H9 (cell line): ENCODE measurements at places on chromosomes 7 and 10.

GRCh38 chr7:3336042-3336665 lies 35.1 kb downstream of the SDK1 start:
- DNase-seq = no peak

DNA sequence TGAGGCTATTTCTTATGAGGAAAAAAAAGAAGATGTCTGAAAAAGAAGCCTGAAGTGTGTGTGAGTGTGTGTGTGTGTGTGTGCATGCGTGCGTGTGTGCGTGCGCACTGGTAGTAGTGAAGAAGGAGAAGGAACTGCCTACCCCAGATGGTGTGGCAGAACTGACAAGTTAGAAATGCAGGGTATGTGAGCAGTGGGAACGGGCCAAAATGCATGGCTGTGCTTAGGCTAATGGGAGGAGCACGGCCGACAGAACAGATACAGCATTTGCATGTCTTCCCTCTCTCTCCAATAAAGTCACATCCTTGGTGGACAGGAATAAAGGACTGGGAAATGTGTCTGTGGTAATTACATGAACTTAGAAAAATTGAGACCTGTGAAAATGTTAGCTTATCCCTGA lies 94.3 kb downstream of the IDE start:
- DNase-seq = no peak

GRCh38 chr10:132939957-132940790 lies 2.2 kb downstream of the CFAP46 start:
- peak; percentile 59 for DNase-seq

DNA sequence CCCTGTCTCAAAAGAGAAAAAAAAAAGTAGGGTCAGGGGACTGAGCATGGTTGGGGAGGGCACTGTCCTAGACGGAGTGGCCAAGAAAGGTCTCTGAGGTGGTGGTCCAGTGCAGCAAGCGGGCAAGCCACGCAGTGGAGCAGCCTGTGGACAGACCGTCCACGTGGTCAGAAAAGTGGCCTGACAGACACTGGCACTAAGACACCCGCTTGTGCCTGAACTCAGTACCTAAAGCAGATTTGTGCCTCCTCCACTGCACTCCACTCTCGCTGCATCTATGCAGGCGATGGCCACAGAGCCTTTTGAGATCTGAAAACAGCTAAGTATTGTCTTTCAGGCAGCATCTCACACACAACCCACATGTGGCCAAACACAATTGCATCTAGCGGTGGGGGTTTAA lies 8.8 kb downstream of the ASB10 start:
- peak; percentile 14 for DNase-seq

DNA sequence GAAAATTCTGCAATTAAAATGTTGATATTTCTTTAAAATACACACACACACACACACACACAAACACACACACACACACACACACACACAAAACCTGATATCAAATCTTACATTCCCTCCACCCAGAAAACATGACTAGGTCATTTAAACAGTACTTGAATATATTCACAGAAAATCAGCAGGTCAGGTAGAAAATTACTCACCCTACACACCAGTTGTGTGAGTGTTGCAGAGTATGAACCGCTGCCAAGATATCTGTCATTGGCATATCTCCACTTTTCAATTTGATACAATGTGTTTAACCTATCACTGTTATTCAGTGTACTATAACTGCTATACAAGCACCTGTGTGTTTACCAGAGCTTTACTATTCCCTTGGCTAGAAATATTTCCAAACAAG lies 283.6 kb upstream of the LRRTM3 start:
- no peak for DNase-seq

GRCh38 chr10:48517911-48518811 lies 86.7 kb downstream of the ARHGAP22 start:
- no peak for DNase-seq

- DNase-seq = peak; percentile 20
Observed at GRCh38 chr7:76514926-76515771, 4.8 kb downstream of the UPK3B start.

GRCh38 chr7:107501593-107501992 lies 31.7 kb downstream of the GPR22 start:
- no peak for DNase-seq

DNA sequence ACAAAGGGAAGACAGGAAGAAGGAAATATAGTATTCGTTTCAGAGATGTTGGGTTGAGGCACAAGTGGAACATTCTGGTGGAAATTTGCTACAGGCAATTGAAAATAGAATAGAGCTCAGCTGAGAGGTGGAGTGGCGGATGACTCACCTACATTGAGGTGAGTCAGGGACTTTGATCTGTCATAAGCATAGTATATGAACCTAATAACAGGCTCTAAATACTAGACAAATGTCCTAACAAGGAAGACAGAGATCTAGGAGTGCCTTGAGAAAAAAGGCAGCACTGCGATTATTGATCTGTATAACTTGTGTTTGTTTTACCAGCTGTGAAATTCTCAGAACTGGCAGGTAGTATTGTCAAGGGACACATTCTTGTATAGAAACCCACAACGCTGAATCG lies 907 bp upstream of the IFRD1 start:
- no peak for DNase-seq

DNA sequence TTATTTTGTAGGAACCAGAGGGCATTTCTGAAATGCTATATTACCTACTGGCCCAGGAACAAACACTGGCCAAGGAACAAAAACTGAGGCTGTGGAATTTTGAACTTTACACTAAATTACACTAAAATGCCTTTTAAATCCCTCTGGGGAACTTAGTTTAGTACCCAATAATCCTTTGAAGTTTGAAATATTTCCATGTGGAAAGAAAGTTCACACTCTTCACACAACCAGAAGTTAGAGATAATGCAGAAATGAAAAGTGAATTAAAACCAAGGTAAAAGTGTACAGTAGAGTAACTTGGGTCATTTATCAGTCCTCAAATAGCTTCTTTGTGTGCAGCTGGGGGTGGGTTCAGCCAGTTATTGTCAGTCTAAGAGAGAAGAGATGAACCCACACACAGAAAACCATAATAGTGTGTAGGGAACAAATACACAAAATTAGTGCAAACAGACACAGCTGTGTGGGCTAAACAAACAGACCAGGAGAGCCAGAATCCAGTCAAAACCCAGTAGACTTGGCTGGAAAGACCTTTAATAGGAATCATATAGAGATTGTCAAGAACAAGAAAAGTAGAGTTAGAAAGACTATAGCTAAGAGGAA lies 46.5 kb upstream of the DGKI start:
- DNase-seq = no peak

DNA sequence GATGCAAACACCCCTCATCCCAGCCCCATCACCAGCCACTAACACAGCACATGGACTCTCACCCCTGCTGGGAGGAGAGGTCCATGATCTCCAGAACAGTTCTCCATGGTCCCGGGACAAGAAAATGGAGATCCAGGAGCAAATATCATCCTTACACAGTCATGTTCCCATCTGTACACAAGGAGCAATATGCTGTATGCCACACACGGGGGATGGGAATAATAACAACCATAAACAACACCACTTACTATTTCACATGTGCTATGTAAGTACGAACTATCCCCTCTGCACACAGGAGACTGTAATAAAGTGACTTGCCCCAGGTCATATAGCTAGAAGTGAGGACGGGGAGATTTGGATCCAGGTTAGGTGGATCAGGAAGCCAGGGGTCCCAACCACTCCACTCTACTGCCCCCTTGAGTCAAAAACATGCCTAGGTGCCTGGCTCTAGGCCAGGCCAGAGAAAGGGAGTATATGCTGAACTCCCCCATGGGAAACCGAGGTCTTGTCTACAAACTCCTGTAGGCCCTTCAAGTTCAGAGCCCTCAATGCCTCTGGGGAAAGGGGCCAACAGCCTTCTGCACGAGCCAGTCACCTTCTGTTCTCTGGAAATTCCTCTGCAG lies 34.1 kb downstream of the LRRC20 start:
- DNase-seq = peak; percentile 47

GRCh38 chr10:62079885-62080559 lies 178.5 kb downstream of the ARID5B start:
- no peak for DNase-seq

GRCh38 chr7:89002981-89003956 lies 207.7 kb upstream of the TEX47 start:
- DNase-seq = no peak

DNA sequence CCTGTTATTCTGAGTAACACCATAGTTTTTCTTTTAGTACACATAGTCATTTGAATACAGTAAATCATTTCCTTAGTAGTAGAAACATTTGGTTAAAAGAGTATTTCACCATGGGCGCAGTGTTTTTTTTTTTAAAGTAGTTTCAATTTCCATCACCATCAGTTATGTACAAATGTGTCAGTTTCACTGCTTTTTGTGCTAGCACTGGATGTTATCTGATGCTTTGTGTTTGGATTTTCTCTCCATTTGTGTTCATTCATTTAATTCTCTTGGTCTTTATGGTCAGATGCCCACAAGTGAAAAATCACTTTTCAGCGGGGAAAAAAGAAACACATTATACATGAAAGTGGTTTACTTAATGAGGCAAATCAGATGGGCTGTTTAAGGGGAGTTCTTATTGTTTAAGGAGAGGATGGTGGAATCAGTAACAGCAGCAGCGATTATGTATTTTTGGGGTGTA lies 16.0 kb upstream of the HK1 start:
- no peak for DNase-seq

- no peak for DNase-seq
Observed at GRCh38 chr10:93940881-93941280, 47.1 kb downstream of the SLC35G1 start.

- no peak for DNase-seq
Observed at GRCh38 chr10:114881901-114882300, 56.1 kb upstream of the TRUB1 start.

DNA sequence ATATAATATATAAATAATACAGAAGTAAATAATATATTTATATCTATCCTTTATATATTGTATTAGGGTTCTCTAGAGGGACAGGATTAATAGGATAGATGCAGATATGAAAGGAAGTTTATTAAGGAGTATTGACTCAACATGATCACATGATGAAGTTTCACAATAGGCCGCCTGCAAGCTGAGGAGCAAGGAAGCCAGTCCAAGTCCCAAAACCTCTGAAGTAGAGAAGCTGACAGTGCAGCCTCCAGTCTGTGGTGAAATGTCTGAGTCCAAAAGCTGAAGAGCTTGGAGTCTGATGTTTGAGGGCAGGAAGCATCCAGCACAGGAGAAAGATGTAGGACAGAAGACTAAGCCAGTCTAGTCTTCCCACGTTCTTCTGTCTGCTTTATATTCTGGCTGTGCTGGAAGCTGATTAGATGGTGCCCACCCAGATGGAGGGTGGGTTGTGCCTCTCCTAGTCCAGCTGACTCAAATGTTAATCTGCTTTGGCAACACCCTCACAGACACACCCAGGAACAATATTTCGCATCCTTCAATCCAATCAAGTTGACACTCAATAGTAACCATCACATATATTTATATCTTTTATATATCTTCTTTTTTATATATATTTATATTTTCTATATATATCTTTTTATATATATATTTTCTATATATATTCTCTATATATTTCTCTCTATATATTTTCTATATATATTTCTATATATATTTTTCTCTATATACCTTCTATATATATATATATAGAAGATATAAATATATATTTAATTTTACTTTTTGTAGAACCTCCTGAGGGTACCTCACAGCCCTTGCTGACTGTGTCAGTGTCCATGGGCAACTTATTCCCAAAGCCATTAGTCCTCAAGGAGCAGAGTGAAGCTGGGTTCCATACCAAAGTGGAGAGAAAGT lies 24.6 kb upstream of the AKR1B10 start:
- DNase-seq = no peak

DNA sequence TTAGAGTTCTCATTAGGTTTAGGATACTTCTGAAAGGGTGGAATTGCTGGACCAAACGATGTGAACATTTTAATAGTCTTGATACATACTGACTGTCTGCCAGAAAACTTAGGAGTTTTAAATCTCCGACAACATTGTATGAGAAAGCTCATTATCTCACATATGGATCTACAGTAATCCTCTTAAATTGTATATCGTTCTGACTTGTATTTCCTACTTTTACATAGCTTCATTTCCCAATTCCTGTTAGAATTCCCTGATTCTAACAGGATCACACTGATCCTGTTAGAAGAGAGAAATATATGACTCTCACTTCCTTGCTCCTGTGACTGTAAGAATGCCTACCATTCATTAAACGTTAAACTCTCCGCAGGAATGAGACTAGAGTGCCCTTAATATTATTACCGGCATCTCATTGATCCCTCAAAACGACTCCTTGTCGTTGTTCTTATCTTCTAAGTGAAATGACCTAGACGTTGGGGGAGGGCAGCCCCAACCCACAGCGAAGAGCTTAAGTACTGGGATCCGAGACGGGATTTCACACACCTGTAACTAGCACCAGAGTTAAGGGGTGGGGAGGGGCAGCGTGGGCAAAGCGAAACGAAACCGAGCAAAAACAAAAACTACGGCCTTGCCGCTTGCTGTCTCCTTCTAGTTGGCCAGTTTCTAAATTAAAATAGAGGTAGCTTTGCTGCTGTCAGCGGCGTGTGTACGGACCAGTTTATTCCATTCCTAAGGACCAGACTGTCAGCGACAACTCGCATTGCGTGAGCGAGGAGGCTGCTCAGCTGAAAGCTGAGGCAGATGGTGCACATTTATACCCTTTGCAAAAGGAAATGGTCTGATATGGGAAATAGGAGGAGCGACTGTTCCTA lies 678 bp upstream of the TMEM106B start:
- DNase-seq = no peak

GRCh38 chr7:132516042-132516840 lies 60.0 kb downstream of the PLXNA4 start:
- no peak for DNase-seq

- no peak for DNase-seq
Observed at GRCh38 chr7:43791665-43792064, 33.2 kb downstream of the BLVRA start.

- no peak for DNase-seq
Observed at GRCh38 chr7:115300231-115300870, 378.5 kb downstream of the MDFIC start.

DNA sequence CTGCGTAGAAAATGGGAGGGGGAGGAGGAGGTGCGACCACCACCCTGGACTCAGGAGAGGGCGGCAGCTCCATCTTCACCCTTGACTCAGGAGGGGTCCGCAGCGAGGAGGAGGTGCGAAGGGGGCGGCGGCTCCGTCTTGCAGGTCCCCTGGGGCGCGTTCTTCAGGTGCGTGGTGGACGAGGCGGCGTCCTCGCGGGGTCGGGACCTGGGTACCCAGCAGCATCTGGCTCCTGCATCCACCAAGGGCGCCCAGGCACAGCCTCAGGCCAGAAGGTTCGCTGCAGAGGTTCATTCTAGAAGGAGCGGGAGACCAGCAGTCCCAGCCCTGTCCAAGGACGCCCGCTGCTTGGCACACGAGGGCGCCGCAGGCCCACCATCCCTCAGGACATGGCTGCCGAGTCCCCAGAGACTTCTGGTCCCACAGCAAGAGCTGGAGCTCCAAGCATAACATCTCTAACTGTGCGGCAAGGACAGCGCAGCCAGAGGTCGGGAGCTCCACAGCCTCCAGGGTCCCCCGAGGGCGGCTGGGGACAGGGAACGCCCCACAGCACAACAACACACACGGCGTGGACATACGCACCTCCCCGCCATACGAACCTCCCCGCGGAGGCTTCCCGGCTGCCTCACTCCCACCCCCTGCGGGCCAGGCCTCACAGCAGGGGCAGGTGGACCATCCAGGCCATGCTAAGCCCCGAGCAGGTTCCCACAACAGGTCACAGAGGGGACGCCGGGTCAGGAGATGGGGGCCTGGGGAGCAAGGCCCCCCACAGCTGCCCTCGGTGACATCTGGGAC lies 16.8 kb upstream of the DPYSL4 start:
- no peak for DNase-seq
